ENCODE measurements at places on chromosomes 3 and 15.

DNA sequence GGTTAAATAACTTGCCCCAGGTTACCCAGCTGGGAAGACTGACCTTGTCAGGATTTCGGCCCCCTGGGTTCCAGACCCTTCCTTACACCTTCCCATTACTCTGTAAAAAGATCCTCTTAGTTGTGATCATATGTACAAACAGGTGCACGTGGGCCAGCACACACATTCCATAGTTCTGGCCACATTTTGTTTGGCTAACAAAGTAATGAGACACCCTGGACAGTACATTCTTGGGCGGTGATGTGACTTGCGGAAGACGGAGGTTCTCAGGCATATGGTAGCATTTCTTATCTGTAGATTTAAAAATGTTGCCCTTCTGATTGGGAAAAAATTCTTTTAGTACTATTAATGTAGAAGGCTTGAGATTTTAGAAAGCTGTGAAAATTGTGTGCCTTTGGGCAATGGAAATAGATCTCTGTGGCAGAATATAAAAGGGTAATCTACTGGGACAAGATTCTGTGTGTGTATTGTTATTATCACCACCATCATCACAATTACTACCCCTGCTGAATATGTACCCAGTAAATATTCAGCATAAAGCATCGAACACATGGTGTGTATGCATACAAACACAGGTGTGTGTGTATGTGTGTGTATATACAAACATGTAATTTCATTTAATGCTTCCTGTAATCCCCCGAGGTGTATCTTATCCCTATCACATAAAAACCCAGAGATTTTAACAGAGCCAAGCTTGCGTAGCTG is 205.4 kb upstream of the UBE2E1 start:
- no peak for DNase-seq

DNA sequence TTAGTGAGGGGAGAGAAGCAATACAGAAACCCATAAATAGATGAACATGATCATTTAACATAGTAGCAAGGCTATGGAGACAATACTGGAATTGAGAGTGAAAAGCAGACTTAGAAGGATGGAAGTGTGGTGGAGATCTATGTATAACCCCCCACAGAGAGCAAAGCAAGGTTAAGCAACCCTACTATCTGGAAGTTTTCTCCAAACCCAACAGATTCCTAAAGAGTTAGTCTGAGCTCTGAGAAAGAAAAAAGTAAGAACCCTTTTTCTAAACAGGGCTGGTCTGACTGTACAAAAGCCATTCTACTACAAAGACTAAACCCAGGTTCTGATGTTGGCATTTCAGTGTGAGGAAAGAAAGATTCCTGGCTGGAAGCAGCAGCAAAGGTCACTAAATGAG is 153.2 kb downstream of the WNT5A start:
- no peak for DNase-seq

GRCh38 chr3:125238759-125239158 is 26.2 kb upstream of the SLC12A8 start:
- no peak for DNase-seq

GRCh38 chr3:94106268-94106667 is 43.4 kb downstream of the NSUN3 start:
- no peak for DNase-seq
